ENCODE measurements at places on chromosomes 2 and 18.

DNA sequence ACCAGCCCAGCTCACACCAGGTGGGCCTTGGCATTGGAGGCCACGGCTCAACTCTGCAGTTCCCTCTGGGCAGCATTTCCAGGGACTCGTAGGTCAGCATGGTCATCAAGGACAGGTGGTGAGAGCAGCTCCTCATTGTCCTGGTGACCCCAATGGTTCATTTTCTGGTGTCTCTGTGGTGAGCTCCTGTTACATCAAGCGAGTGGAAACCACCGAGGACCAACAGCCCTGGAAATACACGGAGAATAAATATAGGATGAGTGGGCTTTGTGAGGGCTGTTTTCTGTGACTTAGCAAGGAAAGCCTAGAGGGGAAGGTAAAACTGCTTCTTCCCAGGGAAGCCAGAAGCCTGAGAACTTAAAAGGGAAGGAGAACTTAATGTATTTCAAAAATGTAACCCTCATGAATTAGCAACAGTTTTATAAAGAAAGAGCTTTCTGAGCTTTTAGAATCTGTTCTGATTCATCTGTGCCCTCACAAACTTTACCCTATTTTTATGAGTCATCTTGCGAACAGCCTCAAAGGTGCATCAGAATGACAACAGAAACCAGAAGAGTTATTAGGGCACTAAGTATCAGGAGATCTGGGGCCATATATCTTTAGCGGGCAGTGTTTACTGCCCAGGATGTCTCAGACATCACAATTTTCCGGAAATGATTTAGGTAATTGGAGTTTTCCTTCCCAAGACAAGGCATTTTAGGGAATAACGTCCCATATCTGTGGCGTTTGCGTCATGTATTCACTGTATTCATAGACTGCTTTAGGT, 18.7 kb downstream of the C2orf92 start:
- H3K36me3 ChIP-seq: no peaks in the 10 kb centered on the region
- DNase-seq: no peak
- peaks cover 7% of the 10 kb centered on the region for H3K27me3 ChIP-seq
- peaks cover 19% of the 10 kb centered on the region for H3K4me1 ChIP-seq
- H3K4me3 ChIP-seq: no peak overlapping the region
- no peak overlapping the region for H3K27ac ChIP-seq

- no peak for DNase-seq
- H3K4me1 ChIP-seq: peaks cover 79% of the 10 kb centered on the region
- no peak overlapping the region for H3K27ac ChIP-seq
- H3K36me3 ChIP-seq: peaks cover 14% of the 10 kb centered on the region
- no peak overlapping the region for H3K4me3 ChIP-seq
These were observed 311.9 kb downstream of the GBX2 start for GRCh38 chr2:235856151-235856854.

DNA sequence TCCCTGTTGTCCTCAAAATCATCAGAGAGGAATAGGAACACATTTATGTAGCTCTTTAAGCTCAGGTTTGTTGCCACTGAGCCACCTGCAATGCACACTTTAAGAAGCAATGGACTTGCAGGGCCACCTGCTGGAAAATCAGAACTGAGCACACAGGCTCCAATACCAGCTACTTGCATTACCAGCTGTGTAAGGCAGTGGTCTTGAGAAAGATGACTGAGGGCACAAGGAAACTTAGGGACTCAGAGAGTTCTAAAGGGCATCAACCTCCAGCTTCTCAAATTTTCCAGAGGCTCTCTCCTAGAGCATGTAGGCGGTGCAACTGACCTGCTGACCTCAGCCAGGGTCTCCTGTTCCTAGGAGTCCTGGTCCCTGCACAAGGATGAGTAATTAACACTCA, 2.5 kb upstream of the CNDP2 start:
- DNase-seq: peak; percentile 31

DNA sequence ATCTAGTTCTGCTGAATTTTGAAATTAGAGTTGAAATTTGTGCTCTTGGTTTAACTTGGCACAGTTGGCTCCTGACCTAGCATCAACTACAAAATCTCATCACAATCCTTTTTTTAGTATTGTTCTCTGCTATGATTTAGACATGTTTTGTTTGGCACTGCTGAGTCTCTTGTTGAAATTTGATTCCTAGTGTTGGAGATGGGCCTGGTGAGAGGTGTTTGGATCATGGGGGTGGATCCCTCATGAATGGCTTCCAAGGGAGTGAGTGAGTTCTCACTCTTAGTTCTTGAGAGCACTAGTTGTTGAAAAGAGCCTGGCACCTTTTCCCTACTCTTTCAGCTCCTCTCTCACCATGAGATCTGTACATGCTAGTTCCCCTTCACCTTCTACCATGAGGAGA, 605.6 kb upstream of the SLC39A10 start:
- H3K27me3 ChIP-seq: no peaks in the 10 kb centered on the region
- H3K36me3 ChIP-seq: no peaks in the 10 kb centered on the region
- H3K27ac ChIP-seq: no peak overlapping the region
- H3K4me1 ChIP-seq: no peaks in the 10 kb centered on the region

DNA sequence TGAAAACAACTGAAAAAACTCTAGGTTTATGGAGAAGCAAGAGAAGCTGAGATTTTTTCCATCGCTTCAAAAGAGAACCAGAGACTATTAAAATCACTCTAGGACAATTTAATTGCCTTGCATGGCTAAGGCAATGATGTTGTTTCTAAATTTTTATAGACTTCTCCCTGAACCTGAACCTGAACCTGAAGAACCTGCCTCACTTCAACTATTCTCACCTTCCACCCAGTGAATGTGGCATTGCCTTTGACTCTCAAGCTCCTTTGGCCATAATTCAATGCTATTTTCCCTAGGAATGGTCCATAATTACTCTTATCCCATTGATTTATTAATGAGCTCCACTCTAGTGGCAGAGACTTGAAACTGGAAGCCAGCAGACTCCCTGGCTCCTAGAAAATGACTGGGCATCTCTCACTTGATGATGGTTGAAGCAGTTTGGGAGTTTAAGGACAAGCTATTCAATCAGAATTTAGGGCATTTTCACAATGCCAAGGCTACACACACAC, 303.8 kb upstream of the UBE2E3 start:
- no peak overlapping the region for H3K4me3 ChIP-seq
- no peak overlapping the region for H3K27ac ChIP-seq
- H3K27me3 ChIP-seq: no peaks in the 10 kb centered on the region
- peaks cover 17% of the 10 kb centered on the region for H3K4me1 ChIP-seq
- no peaks in the 10 kb centered on the region for H3K36me3 ChIP-seq
- DNase-seq: no peak

DNA sequence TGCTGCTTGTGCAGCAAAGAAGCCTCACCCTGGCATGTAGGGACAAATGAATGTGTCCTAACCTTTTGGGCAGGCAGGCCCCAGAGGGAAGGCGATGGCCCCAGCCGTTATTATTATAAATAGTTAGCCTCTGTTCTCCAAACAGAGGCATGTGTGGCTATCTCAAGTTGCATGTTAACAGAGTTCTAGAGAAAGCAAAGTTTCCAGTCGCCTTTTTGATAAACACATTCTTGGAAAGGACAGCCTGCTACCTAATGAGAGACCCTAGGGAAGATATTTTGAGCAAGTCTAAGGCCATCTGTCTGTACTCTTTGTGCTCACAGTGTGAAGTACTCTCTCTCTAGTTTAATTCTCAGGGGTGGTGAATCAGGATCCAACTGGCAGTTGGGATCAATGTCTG, 97.4 kb upstream of the FHL2 start:
- H3K4me1 ChIP-seq: no peaks in the 10 kb centered on the region
- no peak for DNase-seq
- H3K4me3 ChIP-seq: no peak overlapping the region
- no peak overlapping the region for H3K27ac ChIP-seq
- H3K27me3 ChIP-seq: peaks cover 14% of the 10 kb centered on the region

- H3K4me3 ChIP-seq: no peak overlapping the region
- DNase-seq: no peak
These were observed 23.4 kb downstream of the TCF7L1 start for GRCh38 chr2:85156619-85157018.
